Activated gamma-delta T cell treated with Interleukin-2 at 50 U/mL for 16 hours (primary cell): ENCODE measurements at places on chromosomes 13 and 19.

DNA sequence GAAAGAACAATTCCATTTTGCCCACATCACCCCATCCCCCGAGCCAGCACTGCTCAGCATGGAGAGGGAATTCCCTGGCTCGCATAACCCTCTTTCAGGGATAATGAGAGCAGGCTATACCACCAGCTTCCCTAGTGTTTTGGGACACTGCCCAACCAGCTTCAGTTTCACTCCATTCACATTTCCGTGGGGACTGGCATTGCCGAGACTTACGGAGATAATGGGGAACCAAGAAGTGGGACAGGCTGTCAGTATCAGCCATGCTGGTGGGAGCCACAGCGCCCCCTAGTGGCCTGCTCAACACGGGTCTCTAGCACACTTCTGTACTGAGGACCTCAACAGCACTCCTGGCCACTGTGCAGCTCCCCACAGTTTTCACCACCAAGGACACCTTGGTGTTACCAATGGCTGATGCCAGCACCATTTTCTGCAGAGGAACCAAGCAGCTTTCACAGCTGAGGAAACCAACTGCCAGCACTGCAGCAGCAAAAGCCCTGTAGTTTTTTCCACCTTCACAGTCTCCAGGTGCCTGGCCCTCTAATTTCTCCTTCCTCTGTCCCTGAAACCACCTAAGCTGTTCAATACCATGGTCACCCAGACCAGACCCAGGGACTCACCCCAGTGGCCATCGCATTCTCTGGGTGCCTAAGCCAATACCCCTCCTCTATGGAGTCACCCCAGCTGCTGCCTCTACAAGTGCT, 23.7 kb downstream of the SLC6A16 start:
- DNase-seq: peak; percentile 79

DNA sequence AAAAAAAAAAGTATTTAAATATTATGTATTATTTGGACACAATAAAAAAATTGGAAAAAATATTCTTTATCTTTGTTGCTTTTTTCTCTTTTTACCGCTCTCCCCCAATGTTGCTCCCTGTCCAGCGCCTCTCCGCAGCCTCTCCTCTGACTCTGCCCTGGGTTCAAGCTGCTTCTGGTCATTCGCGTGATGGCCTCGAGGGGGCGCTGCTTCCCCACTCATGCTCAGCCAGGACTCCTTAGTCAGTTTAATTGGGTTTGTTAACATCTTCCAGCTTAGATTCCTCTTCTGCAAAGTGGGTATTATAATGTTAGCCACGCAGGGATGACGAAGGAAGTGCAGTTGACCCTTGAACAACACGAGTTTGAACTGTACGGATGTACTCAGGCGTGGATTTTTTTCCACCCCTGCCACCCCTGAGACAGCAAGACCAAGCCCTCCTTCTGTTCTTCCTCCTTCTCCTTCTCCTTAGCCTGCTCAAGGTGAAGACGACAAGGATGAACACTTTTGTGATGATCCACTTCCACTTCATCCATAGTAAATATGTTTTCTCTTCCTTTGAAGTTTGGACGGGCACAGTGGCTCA, 4.9 kb upstream of the NWD1 start:
- DNase-seq: peak; percentile 29

DNA sequence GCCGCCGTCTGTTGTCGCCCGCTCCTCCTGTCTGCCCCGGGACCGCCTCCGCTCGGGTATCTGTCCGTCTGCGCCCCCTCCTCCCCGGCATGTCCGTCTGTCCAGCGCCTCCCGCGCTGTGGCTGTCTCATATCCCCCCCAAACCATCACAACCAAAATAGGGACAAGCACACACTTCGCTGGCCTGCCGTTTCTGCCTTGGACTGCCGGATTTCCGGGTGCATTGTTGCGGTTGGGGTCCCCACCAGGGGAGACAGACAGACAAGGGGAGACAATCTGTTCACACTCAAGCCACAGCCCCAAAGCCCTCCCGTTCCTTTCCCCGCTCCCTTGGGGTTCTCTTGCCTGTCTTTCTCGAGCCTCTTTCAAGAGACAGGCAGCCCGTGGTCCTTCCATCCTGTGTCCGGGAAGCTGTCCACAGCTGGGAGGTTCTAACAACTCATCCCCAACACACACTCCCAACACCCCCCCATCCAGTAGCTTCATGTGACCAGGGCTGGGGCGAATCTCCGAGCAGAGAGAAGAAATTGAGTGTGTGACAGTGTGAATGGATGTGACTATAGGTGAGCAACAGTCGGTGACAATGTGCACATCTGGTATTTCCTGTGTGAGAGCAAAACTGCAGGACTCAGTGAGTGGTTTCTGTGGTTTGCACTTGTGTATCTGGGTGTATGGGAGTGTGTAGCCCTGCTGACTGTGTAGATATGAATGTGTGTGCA, 16.5 kb upstream of the FOSB start:
- peak; percentile 59 for DNase-seq

GRCh38 chr19:39128516-39129079, 3.0 kb downstream of the PAK4 start:
- DNase-seq: no peak

- no peak for DNase-seq
Measured at GRCh38 chr19:50686310-50687032, 33.1 kb downstream of the SHANK1 start.

GRCh38 chr19:36331353-36332228, 47.4 kb downstream of the ZFP14 start:
- DNase-seq: peak; percentile 53

- no peak for DNase-seq
Measured at GRCh38 chr13:99214232-99214631, 13.6 kb downstream of the UBAC2 start.

DNA sequence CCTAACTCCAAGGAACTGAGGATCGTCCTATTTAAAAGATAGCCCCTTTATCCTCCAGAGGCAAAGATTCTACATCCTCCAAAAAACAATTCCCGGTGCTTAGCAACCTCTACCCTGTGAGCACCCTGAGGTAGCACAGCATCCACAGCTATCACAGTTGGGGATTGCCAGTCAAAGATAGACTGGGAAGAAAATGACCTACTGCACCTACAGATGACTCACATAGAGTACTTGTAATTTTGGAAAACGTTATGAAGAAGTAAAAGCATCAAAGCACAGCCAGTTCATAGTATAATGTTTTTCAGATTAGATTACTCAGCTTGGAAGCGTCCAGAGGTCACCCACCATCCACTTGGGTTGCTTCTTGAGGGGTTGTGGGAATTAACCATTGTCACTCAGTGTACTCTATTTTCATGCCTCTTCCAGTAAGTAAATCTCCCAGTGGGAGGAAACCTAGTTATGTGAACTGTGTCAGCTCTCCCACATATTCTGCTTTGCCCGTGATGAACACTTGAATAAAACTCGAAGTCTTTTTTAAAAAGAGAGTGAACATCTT, 8.9 kb upstream of the FAM124A start:
- no peak for DNase-seq

DNA sequence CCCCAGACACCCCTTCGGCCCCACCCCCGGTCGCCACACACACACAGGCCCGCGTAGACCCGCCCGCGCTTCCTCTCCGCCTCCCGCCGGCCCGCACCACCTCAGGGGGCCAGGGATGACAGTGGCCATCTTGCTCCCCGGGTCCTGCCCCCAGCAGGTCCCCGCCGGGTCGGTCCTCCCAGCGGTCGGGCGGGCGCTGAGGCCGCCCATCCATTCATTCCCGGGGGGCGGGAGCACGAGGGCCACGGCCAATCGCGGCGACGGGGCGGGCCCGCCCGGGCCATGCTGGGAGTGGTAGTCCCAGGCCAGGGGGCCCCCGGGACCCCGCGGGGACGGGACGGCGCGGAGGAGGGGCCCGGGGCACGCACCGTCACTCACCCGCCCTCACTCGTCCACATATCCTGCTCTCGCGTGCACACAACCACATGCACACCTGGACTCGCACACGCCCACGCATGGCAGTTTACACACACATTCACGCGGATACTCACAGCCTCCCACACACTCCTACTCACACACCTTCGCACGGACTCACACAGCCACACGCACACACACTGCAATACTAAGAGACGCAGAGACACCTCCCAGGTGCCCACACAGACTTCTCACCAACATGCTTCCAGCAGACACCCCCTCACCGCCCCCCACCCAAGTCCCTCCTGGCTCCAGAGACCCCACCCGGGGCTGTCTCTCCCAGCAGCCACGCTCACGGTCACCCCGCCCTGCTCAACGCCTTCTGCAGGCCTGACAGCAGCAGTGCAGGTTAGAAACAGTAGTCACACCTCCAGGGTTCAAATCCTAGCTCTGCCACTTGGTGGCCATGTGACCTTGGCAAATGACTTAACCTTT, at the start of gene DPF1:
TSS of gene DPF1 (minus strand) at position 209 of the 849 bp plus-strand sequence. CDS start at position 129, 80 bp downstream.
- no peak for DNase-seq

- DNase-seq: no peak
Measured at GRCh38 chr19:55152017-55152416, 3.0 kb upstream of the TNNT1 start.

DNA sequence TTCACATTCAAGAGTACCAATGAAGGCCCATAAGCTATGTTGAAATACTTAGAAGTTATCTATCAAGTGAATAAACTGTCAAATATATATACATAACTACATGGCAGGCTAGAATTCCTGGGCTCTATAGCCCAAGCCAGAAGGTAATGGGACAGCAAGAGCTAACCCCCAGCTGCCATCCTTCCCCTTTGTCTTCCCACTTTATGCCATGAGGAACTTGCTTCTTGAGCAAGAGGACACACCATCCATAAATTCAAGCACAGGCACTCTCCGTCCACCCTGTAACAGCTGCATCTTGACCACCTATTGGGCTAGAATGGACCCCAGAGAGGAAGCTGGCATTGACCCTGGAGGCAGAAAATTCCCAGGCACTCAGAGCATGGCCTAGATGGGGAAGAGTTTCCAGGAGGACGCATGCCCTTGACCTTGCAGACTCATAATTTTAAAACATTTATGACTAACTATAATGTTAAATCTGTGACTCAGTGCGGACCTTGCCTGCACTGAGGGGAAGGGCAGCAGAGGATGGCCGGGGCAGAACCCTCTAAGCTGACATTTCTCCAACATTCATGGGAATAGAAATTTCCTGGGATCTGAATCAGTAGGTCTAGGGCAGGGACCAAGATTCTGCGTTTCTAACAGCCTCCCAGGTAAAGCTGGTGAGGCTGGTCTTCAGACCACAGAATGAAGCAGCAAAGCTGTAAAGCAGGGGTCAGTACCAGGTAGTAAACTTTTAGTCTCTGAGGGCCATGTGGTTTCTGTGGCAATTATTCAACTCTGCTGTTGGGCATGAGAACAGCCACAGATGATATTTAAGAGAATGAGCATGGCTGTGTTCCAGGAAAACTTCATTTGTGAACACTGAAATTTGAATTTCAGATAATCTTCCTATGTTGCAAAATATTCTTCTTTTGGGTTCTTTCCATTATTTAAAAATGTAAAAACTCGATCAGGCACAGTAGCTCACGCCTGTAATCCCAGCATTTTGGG, 71.4 kb upstream of the CLDN10 start:
- no peak for DNase-seq

- no peak for DNase-seq
Measured at GRCh38 chr13:32001769-32002168, 29.8 kb upstream of the FRY start.

- DNase-seq: no peak
Measured at GRCh38 chr19:2326699-2327360, 1.6 kb downstream of the LSM7 start.
